Myocyte (in vitro differentiated cells): ENCODE measurements at places on chromosomes 4 and X. TPM values are rescaled to one million over a fixed set of nuclear protein-coding genes. Genes with fewer than 3 reads are reported as not detected.

Gene ATP2B3
- total RNA-seq = 0.40 and 0.57 TPM in 2 replicates

Gene SLC26A1
- 0.24 TPM in 1 of 2 replicates, not detected in the other for total RNA-seq

Gene TMPRSS11F
- total RNA-seq = not detected in 2 replicates

DNA sequence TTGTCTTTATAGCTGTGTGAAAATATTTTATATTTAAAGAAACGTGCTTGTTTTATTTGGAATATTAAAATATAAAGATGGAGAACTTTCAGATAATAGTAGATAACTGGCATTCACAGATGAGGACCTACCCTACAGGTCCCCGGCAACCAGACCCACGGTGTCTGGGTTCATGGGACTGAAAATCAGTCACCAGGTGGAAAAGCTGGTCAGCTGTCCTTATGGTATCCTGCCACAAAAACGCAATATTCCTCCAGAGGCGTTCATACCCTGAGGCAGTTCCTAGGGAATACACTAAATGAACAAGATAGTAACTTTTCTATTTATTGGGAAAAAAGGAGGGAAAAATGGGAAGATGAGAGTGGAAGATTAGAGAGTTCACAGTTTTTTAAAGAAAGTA lies 1.2 kb downstream of the TLR6 start:
- DNase-seq = no peak

GRCh38 chrX:17656556-17656955 lies 80.7 kb upstream of the SCML1 start:
- DNase-seq = no peak

- no peak for DNase-seq
These were observed 46.5 kb upstream of the NKAP start for GRCh38 chrX:119989905-119990555.

GRCh38 chr4:153808175-153808574 lies 19.3 kb upstream of the SFRP2 start:
- DNase-seq = no peak

- DNase-seq = no peak
These were observed 48.8 kb upstream of the GRXCR1 start for GRCh38 chr4:42843694-42844093.
